GM18507 (cell line): ENCODE measurements at places on chromosomes 6 and 20.

- no peak for DNase-seq
Measured at GRCh38 chr20:62999580-62999979, 7.2 kb downstream of the BHLHE23 start.

- no peak for DNase-seq
Measured at GRCh38 chr6:34383656-34384320, 8.7 kb downstream of the NUDT3 start.

GRCh38 chr6:160248538-160248937 lies 10.1 kb downstream of the SLC22A2 start:
- no peak for DNase-seq

GRCh38 chr6:37059344-37060194 lies 54.1 kb downstream of the FGD2 start:
- DNase-seq, result no peak

GRCh38 chr6:110944681-110945151 lies 13.8 kb upstream of the GTF3C6 start:
- peak; percentile 50 for DNase-seq

GRCh38 chr20:38278763-38279162 lies 18.2 kb upstream of the KIAA1755 start:
- DNase-seq, result no peak

DNA sequence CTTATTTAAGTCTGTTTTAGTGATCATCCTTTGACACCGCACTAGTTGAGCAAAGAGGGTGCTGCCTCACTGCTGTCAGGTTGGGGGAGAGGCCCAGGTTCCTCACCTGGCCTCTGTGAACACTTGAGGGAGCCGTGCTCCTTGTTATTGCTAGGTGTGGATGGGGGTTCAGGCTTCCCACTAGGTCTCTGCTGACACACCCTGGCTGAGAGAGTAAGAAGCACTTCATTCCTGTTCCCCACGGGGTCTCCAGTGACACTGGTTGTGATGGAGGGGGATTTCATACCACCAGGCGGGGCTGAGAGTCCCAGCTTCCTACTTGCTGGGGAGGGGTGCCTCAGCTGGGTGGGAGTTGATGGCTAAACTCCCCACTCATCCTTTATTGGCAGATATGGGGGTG lies 11.1 kb upstream of the NOTCH4 start:
- no peak for DNase-seq

GRCh38 chr6:9455864-9456658 lies 958.8 kb downstream of the TFAP2A start:
- DNase-seq, result no peak
